Stimulated activated naive B cell treated with anti-CD40 and anti-IgM and Interleukin-4, amounts not matched to agents 10 μg/mL and 1 μg/mL and 100 μg/mL, for 72 hours (primary cell): ENCODE measurements at places on chromosomes 12 and 14.

DNA sequence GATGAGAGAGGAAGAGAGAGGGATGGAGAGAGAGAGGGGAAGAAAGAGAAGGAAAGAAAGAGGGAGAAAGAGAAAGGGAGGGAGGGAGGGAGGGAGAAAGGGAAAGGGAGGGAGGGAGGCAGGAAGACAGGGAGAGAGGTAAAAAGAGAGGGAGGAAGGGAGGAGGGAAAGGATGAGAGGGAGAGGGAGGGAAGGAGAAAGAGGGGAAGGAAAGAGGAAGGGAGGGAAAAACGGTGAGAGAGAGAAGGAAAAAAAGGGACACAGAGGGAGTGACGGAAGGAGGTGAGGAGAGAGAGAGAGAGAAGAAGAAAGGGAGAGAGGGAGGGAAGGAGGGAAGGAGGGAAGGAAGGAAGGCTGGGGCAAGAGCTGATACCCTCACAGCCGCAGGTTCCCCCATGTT lies 56.8 kb downstream of the FOXN3 start:
- no peak for DNase-seq

- DNase-seq: no peak
These were observed 464.5 kb downstream of the EGLN3 start for GRCh38 chr14:33486332-33486890.

DNA sequence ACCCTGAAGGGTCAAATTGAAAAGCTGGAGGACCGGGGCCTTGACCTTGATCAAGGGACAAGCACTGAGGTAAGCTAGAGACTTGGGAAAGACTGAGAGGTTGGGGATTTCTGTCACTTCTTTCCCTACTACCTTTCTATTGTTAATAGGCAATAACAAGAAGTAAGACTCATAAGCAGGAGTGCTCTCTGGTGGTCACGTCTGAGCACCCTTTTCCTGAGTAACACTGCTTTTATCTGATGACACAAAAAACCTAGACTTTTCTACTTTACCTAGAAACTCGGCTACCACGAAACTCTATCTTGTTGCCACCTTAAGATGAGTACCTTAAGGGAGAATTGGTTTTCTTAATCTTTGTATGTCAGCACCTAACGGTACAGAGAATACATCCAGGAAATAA lies 35.5 kb upstream of the PPFIBP1 start:
- DNase-seq: no peak

GRCh38 chr14:96053600-96054381 lies 14.6 kb downstream of the C14orf132 start:
- no peak for DNase-seq

GRCh38 chr14:100679707-100680438 lies 46.8 kb upstream of the DLK1 start:
- DNase-seq: no peak

DNA sequence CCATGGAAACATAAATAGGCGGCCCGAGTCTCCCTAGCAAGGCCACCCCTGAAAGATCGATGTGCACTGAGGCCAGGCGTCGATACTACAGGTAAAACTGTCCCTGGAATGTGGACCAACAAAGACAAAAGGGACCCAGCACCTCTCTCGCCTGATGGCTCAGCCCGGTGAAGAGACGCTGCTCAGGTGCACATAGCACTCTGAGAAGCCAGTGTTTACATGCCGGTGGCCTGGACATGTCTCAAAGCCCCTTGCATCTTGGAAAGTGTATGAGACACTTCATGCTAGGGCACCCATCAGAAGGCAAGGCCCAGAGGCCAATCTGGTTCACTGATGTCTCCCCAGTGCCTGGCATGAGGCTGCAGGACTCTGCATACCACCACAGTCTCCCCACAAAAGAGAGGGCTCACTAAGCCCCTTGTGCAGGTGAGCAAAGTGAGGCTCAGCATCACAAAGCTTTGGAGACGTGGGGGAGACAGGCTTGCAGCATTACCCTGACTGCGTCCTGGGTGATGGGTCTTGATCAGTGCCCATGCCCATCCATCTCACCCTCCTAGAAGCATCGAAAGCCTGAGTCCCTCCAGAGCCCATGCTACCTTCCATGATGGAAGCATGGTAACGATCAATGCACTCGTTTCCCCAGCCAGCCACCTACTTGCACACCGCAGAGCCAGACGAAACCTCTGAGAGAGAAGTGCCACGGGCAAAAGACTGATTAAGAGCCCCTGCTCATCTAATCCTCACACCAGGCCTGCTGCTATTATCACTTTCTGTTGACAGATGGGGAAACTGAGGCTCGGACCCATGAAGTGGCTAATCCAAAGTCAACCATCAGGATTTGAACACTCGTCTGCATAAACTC lies 16.1 kb downstream of the BCL11B start:
- no peak for DNase-seq

DNA sequence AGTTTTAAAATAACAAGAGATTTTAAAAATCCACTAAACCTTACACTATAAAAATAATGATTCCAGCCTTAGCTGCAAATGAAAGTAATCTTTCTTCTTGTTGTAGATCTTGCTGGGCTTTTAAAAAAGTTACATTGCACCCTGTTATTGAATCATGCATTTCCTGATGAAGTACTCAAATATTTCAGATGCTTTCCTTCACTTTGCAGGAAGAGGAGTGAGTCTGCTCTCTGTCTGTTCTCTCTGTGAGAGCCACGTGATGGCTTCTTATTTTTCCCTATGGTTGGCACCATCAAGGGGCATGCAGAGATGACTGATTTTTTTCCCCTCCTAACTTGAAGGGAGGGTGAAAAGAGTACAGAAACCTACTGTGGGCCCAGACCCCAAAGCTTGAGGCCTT lies 262.7 kb downstream of the ATP23 start:
- DNase-seq: no peak

DNA sequence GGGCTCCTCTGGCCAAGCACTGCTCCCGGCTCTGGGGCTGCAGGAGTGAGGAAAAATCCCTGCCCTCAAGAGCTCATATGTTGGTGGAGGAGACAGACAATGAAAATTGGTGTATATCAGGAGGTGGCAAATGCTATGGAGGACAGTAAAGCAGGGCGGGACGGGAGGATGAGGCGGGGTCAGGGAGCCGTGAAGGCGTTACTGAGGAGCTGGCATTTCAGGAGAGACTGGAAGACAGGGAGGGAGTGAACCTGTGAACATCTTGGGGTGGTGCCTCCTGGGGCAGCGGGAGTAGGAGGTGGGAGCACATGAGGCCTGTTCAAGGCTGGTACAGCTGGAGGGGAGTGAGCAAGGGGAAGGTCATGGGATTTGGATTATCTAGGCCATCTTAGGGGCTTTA lies 26.6 kb downstream of the TSPAN9 start:
- no peak for DNase-seq

GRCh38 chr12:105076098-105076497 lies 8.2 kb downstream of the ALDH1L2 start:
- no peak for DNase-seq

- DNase-seq: no peak
These were observed 328.8 kb downstream of the RGS6 start for GRCh38 chr14:72261068-72261467.

- no peak for DNase-seq
These were observed 201.9 kb upstream of the RBM19 start for GRCh38 chr12:114168061-114168460.

DNA sequence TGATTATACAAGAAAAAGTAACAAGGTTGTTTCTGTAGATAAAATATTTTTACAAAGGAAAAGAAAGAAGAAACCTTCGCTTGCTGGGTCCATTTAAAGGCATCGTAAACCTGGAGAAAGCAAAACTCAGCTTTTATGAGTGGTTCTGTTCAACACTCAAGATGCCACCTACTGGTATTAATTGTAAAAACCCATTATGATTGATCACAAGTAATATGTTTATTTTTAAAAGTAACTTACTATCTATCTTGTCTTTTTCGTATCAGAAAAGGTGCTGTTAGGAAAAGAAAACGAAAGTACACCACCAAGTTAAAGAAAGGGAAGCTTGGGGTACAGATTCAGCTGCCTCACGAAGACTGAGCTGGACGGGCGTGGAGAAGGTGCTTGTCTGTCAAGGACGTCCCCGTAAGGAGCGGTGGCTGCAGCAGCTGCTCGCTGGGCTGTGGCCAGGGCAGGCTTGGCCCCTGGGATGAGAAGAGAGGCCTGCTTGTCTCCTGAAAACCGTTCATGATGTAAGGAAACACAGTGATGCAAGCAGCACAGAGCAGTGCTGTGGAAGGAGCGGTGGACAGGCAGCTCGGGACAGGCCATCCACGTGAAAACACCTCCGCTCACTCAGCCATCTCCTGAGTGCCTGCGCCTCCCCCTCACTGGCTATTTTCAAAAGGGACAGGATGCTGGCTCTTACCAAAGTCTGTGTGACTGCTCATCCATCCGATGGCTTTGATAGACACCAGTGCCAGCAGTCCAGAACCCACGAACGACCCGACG lies 25.0 kb downstream of the SLC15A4 start:
- no peak for DNase-seq

GRCh38 chr14:68925373-68925772 lies 53.7 kb downstream of the ACTN1 start:
- no peak for DNase-seq

DNA sequence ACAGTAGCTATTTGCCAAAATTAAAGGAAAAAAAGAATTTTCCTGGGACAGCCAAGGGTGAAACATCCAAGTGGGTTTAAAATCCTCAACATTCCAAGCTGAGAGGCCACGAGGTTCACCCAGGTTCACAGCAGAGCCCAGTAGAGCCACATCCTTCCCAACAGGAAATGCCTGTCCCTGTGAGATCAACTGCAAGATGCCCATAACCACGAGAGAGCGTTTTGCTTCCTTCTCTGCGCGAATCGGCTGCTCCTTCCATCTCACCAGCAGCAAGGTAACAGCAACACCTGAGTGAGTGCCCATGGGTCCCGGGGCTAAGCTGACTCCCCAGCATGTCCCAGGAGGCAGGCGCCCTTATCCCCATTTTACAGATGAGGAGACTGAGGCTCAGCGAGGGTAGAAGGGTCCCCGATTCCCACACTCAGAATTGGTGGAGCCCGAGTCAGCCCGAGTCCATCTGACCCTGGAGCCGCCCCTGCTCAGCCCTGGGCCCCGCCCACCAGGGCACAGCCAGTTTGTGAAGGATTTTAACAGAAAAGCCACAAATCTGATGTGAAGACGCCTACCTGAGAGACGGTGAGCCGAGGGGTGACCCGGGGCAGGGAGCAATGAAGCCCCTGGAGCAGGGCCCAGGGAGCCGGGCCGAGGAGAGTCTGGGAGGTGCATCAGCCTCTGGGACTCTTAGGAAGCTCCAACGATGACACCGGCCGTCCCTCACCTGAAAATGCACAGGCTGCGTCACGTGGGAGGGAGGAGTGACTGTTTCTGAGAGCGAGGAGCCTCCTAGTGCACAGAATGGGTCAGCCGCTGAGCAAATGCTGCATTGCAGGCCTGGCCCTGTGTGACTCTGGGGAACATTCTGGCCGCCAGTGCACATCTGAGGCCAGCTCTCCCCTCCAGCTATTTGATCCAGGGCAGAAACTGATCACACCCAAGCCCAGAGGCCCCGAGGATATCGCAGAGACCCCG lies 236.9 kb upstream of the SFSWAP start:
- DNase-seq: no peak

DNA sequence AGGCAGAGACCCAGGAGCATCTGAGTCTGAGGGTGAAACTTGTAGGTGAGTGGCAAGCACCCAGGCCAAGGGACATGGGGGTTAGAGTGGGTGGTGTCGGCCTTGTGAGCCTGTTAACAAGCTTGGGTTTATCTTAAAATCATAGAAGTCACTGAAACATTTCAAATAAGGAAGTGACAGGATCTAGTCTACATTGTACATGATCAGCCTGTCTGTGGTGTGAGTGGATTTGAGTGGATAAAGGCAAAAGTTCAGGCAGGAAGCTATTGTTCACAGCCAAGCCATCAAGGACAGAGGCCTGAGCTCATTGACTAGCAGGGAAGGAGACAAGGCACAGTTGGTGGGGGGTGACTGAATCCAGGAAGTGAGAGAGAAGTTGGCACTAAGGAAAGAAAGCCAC lies 59.3 kb upstream of the FKBP4 start:
- DNase-seq: no peak

DNA sequence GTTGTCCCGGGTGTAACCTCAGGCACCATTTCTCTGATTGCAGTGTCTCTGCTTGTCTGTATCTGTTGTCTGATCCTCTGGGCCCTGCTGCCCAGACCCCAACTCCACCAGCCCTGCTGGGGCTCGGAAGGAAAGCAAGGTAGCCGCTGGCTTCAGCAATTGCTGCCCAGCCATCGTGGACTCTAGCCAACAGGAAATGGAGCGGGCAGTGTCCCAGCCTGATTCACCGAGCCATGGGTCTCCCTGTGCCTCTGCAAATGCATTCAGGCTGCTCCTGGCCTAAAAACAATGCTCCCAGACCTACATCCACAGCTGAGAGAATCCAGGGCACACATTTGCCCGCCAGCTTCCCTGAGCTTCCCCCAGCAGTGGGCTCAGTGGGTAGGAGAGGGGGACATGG lies 9.2 kb downstream of the TUNAR start:
- DNase-seq: no peak

DNA sequence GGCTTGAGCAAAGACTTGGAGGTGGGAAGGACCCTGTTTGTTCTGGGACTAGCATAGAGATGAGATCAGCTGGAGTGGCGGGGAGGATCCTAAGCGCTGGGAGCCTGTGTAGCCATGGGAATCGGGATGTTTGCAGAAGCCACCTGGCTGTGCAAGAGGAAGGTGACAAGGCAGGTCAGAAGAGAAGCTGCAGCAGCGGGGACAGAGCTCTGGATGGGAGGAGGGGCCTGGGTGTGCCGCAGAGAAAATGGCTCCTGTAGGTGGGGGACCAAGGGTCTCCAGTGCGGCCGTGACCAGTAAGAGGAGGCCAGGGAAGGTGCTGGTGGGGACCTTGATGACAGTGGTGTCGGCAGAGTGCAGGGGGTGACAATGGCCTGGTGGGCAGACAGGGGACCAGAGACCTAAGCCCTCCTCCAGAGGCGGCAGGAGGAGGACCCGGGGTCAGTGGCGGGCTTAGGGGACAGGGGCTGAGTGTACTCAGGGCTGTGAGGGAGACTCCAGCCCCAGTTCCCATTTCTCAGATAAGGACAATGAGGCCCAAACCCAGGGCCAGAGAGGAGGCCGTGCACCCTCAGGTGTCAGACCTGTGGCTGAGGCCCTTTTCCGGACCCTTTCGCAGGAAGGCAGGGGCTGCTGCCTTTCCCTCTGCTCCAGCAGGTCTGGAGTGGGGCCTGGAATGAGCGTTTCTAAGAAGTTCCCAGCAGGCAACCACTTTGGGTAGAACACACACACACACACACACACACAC lies 206.6 kb upstream of the RTL1 start:
- DNase-seq: no peak

DNA sequence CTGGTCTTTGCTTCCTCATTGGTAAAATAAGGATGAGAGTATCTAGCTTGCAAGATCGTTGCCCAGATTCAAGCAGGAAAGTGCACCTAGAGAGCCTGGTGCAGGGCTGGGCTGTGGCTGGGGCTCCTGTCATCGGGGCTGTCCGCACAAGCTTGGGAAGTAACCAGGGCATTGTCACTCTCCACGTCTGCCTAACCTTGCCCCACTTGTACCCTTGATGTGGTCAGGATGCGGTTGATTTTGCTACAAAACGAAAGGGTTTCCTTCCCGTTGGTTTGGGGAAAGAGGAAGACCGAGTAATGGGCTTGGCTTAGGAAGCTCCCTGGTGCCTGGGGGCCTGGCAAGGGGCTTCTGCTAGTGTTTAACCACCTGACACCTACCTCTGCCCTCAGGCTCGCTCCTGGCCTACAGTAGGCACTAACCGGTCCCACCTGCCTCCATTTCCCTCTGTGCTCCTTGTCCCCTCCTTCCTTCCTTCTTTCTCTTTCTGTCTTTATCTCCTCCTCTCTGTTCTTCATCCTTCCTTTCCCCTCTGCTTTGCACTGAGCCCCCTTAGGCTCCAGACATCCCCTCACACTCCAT lies 21.8 kb downstream of the MVK start:
- no peak for DNase-seq
